Fibroblast of skin of right quadriceps (primary cell): ENCODE measurements at places on chromosomes 3 and 15.

DNA sequence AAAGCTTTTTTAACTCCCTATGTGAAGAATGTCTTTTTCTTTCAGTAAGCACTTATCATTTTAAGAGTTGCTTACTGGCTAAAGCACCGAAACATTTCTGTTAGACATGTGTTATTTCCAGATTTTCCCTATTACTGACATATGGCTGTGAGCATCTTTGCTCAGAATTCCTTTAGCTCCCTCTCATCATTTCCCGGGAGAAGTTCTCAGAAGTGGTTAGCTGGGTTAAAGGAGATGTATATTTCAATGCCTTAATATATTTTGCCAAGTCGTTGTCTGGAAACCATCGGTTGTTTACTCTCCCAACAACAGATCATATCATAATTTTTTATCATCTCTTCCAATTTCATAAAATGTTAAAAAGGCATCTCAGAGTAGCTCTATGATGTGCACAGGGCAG, 396.5 kb downstream of the OCA2 start:
- peak; percentile 69 for DNase-seq

DNA sequence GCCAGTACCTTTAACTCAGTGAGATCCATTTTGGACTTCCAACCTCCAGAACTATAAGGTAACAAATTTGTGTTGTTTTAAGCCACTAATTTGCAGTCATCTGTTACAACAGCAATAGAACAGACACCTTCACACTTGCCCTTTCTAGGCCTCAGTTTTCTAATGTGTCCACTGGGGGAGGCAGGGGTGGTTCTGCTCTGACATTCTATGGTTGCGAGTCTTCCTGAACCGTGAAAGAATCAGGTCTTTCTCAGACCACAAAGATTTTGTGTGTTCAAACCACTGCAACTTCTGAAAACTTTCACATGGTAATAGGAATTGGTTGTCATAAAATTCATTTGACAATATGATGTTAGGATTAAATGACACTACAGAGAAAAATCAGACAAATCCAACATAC, 26.8 kb upstream of the CSTA start:
- no peak for DNase-seq

DNA sequence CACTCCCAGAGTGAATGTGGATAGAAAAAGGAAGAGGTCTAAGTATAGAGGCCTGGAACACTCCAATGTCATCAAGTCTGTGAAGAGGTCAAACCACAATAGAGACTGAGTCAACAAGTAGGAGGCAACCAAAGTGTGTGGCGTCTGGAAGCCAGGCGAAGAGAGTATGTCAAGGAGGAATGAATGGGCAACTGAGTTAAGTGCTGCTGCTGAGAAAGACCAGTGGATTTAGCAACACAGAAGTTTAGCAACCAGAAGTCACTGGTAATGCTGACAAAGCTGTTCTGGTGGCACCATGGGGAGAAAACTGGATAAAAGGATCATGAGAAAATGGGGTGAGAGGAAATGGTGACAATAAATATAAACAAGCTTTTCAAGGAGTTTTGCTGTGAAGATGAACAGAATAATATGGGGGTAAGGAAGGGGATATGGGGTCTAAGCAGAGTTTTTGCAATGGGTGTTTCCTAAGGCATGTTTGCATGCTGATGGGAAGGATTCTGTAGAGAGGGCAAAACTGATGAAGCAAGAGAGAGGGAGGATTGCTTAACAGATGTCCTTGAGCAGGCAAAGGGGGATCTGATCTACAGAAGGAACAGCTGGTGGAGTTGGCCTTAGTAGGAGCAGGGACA, 38.4 kb downstream of the PCOLCE2 start:
- DNase-seq: peak; percentile 88

DNA sequence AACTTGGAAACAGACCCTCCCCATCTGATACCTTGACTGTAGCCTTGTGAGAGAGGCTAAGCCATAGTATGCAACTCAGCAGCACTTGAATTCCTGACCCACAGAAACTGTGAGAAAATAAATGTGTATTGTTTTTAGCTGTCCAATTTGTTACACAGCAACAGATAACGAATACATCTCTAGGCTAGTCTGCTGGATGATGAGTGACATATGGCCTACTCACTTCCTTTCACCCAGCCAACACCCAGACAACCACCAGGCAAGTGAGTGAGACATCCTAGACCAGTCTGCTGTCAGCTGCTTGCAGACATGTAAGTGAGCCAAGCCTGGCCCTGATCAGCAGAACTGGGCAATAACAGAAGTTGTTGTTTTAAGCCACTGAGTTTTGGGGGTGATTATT, 19.2 kb upstream of the SMAD6 start:
- DNase-seq: no peak

- no peak for DNase-seq
Measured at GRCh38 chr3:134199240-134199639, 51.4 kb downstream of the RYK start.

DNA sequence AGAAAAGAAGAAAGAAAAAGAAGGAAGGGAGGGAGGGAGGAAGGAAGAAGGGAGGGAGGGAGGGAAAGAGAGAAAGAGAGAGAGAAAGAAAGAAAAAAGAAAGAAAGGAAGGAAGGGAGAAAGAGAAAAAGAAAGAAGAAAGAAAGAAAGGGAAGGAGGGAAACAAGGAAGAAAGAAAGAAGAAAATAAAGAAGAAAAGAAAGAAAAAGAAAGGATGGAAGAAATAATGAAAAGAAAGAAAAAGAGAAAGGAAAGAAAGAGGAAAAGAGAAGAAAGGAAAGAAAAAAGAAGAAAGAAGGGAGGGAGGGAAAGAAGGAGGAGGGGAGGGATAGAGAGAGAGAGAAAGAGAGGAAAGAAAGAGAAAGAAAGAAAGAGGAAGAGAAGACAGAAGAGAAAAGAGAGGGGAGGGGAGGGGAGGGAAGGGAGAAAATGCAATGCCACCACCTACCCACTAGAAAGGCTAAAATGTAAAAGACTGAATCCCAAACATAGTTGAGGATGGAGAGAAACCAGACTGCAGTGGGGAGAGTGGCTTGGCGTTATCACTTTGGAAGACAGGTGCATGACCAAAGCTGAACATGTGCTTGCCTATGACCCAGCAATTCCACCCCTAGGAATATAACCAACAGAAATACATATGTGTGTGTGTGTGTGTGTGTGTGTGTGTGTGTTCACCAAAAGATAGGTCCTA, 66.9 kb upstream of the KLF13 start:
- no peak for DNase-seq

DNA sequence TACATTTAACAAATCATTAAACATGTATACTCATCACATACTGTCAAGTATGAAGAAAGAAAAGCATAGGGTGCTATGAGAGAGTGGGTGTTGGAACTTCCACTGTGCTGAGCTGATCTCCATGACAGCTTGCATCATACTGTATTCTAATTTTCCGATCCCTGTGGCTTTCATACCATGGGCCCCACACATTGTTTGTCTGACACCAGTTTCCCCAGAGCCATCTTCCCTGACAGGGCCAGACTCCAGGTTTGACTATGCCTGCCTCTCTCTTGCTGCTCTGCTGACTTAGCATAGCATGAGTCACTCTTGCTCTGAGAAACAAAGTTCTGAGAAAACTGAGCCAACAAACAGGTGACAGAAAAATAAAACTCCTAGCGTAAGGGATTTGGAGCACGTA, 37.0 kb upstream of the CASR start:
- DNase-seq: no peak

DNA sequence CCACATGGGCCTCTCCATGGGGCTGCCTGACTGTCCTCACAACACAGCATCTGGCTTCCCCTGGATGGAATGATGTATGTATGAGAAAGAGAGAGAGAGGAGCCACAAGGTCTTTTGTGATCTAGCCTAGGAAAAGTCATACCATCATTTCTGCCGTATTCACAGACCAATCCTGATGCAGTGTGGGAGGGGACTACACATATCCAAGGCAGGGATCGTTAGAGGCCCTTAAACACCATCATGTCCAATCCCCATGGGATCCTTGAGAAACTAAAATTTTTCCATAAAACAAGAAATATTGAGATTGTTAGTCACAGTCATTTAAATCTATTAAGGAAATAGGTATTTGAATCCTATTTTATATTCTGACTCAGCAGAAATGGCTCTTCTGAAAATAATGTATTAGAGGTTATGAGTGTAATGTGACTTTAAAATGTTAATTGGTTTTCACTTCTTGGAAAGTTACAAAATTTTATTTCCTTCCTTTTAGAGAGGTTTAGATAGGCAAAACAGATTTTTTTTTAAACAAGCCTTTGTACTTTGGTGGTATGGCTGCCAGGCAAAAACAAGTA, 65.1 kb upstream of the TSC22D2 start:
- no peak for DNase-seq
